ENCODE measurements at places on chromosomes 2 and 18.

DNA sequence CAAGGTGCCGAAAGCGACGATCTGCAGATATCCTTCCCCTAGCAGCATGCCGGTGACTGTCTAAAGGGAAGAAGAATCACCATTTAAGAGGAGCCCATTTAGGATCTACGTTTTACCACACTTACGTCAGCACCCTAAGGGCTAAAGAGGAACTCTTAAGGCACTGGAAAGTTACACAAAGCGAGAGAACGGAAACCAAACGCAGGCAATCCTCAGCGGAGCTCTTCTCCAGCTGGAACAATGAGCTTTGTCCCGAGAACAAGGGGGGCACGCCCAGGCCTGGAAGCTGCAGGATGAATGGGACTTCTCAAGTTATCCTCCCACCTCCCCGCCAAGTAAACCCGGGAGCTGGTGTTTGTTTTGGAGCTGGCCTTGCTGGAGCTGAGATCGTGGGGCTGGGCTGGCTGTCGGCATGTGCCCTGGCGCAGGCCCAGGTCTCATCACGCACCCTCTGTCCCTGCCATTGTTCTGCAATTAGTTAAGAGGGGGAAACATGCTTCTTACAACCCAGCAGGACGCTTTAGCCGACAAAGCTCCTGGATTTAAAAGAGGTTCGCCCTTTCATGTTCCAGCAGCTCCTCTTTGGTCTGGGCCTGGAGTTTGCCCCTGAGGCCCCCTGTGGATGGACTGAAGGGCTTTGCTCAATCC, 36.4 kb downstream of the PXDN start:
- DNase-seq, result peak; percentile 95

DNA sequence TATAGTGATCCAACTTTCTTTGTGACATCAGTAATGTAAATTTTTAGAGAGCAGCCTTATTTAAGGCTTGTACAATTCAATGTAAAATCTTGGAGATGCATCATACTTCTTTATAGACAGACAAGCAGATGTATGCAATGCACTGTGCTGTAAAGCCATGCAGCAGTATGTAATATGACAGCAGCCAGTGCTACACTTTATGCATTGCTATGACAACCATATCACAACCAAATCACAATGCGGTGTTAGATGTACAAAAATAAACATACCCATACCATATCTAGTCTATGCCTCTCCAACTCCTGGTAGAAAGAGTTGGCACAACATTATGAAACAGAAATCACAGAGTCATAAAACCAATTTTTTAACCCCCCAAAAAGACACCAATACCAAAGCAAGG, 110.3 kb upstream of the WDSUB1 start:
- no peak for DNase-seq

DNA sequence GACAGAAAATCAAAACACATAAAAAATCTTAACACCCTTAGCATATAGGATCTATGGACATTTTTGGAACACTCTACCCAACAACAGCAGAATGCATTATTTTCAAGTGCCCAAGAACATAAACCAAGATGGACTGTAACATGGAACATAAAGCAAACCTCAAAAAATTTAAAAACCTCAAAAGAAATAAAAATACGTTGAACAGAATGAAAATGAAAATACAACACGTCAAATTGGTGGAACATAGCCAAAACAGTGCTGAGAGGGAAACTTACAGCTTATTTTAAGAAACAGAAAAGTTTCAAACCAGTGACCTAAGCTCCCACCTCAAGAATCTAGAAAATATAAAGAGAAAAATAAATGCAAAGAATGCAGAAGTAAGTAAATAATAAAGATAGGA, 58.3 kb upstream of the BCL2L11 start:
- DNase-seq, result no peak

GRCh38 chr2:218033590-218034496, 31.0 kb upstream of the TNS1 start:
- DNase-seq, result no peak

GRCh38 chr2:104213758-104214157, 640.2 kb upstream of the POU3F3 start:
- no peak for DNase-seq

DNA sequence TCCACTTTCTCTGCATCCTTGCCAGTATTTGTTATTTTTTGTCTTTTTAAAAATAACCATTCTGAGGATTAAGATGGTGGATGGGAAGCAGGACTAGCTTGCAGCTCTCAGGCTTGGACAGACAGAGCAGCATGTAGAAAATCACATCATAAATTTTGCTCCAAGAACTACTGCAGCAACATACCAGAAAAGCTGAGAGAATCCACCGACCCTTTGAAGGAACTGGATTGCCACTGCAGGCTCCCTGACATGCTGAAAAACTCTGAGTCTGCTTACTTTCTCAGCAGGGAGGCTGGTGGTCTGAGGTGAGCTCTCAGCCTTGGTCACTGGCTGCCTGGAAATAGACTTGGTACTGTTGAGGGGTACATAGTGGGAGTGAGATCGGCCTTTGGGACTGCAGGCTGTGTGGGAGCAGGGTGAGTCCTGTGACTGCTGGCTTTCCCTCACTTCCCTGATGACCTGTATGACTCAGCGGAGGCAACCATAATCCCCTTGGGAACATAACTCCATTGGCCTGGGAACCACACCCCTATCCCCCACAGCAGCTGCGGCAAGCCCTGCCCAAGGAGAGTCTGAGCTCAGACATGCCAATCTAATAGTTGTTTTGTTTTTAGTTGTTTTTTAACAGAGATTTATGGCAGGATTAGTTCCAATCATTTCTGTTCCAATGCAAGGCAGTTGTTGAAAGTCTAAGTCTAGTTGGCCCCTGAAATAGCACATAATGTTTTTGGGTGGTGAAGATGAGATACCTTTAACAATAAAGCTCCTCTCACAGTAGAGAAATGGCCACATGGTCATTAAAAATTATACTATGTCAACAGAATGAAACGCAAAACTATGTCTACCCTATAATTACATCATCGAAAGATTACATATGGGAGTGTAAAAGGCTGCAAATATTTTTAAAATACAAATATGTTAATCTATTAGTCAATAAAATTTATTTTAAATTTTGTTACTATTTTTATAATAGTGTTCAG, 414.2 kb upstream of the CHAC2 start:
- no peak for DNase-seq

GRCh38 chr2:150653351-150653750, 165.9 kb upstream of the RND3 start:
- DNase-seq, result no peak

DNA sequence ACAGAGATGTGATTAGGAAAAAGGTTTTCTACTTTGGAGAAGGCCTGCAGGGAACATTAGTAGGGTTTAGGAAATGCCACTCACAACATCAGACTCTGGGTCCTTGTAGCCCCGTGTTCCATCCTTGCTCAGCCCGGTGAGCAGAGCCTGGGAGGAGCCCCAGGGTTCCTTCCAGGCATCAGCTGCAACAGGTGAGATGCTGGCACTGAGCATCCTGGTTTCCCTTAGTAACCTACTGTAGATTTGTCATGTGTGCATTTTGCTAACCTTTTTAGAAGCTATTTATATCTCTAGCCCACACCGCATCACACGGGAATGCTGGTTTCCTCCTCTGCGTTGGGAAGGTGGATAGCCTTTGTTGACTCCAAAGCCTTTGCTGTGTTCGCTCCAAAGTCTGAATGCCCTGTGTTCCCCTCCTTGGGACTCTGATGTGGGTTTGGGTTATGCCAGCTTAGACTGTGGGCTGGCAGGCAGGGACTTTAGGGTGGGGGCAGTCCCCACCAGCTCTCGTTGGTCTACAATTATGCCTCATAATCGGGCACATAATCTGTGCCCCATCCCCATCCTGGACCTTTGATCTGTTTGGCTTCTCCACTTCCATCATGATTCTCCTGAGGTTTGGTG, 69.3 kb downstream of the TMEM247 start:
- no peak for DNase-seq

DNA sequence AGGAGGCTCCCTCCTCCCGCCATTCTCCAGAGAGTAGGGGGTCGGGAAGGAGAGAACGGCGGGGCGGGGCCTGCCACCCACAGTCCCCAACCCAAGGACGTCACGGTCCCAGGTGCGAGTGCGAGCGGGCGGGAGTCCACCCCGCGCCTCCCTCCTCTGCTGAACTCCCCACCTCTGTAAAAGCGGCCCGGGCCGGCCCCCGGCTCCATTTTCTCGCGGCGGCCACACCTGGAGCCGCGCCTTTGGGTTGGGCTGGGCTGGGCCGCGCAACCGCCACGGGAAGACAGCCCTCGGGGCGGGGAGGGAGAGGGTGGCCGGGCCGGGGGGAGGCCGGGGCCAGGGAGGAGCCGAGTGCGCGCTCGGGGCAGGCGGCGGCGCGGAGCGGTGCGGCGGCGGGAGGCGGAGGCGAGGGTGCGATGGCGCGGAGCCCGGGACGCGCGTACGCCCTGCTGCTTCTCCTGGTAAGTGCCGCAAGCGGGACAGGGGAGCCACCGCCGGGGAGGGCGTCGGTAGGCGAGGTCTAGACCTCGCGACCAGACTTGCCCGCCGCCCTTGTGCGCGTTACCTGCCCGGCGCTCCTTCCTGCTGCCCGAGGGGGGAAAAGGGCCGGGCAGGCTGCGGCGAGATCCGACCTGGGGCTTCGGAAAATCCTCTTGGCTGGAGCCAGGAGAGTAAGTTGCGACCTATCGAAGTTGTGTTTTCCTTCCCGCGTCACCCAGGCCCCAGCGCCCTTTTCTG, at the start of gene DSG2:
DSG2 (plus strand) TSS at position 342 of the 738 bp plus-strand sequence; CDS start at position 417, 75 bp downstream.
- peak; percentile 63 for DNase-seq

- DNase-seq, result no peak
Measured at GRCh38 chr2:217066510-217067270, 206.8 kb upstream of the TNP1 start.

DNA sequence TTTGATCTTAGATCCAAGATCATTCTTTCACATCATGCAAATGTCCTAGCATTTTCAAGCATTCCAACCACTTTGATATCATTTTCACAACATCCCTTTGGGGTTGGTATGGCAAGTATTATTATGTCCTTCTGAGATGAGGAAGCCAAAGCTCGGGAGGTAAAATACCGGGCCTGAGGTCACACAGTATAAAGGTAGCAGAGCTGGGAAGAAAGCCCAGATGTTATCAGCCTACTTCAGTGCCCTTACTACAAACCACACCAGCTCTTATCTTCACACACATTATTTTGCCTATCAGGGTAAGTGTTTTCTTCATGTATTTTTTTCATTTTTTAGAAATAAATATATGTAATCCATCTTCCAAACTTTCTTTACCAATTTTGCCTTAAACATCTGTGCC, 4.2 kb upstream of the B4GALT6 start:
- no peak for DNase-seq

DNA sequence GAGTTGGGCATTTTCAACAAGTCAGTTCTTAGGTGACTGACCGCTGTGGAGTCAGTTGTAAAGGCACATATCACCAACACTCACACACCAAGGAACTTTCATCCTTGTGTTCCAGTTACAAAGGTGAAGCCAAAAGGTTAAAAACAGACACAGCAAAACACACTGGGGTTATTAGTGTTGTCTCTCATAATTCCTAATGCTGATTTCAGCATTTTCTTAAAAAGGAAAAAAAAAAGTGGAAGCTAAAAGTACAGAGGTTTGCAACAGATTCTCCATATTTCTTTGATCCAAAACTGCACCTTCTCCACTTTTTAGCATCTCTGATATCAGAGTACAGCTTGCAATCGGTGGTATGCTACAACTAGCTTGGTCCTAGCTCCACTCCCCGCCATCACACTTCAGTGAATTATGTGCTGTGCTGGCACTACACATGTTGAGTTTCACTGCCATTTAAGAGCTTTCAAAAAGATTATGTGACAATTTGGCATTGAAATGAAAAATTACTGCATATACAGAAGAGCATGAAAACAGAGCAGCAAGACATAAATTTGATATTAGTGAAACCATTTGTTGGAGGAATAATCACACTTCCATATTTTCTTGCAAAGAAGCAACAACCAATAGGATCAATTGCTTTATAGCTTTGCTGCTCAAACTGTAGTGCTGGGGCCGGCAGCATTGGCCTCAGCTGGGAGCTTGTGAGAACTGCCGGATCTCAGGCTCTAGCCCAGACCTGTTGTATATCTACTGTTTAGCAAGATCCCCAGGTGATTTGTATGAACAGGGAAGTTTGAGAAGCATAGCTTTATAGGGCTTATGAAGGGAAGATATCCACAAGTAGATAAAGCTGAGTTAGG, 62.3 kb upstream of the DAPL1 start:
- DNase-seq, result no peak

GRCh38 chr2:241673797-241674725, 12.6 kb downstream of the DTYMK start:
- DNase-seq, result no peak

GRCh38 chr2:36197181-36197971, 158.2 kb upstream of the CRIM1 start:
- DNase-seq, result no peak

GRCh38 chr2:118642501-118642900, 204.9 kb downstream of the EN1 start:
- no peak for DNase-seq

DNA sequence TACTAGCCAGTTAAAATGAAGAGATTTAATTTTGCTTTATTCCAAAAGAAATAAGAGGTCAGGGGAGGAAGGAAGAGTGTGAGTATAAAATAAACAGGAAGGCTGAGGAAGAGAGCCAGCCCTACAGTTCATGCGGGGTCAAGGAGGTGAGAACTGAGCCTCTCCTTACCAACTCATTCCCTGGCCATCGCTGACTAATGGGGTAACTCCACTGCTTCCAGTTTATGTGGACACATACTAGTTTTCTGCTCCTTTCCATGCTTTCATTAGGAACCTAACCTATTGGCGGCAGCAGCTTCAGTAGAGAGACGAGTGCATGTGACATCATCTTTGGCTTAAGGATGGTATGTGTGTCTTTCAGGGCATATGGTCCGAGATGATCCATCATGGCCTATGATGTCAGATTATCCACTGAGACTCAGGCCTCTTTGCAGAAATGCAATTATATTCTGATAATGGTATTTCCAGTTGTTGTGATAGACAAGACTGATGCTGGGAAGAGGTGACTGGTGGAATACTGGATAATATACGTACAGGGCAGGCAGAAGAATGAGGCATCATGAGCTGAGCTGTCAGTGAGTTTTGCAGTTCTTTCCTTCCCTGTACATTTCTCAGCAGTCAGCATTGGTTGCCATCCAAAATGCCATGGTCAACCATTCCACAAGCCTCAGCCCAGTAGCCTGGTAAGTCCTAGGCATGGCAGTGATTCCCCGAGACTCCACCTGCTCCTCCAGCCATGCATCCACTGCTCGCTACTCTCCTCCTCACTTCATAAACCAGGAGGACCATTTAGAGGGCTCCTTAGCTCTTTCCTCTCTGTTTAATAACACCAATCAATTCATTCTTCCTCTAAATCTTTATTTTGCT, 184.6 kb upstream of the OSR1 start:
- DNase-seq, result no peak

DNA sequence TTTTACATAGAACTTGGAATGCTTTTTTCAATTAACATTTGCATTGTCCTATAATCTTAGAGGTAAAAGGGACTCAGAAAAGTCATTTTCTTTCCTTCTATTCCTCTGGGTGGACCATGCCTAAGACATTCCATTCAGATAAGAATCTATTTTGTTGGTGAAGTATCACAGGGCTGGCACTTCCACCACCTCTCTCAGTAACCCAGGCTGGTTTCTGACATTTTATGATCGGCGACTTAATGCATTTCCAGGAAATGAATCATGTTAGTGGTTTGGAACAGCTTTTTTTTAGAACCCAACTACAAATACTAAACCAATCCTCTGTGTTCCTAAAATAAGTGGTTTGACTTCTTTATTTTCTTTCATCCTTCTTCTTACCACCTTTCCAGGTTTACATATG, 27.0 kb downstream of the GAD1 start:
- DNase-seq, result no peak

GRCh38 chr18:27845897-27846296, 331.0 kb downstream of the CDH2 start:
- DNase-seq, result no peak
